ENCODE measurements at places on chromosomes 2 and 18.

DNA sequence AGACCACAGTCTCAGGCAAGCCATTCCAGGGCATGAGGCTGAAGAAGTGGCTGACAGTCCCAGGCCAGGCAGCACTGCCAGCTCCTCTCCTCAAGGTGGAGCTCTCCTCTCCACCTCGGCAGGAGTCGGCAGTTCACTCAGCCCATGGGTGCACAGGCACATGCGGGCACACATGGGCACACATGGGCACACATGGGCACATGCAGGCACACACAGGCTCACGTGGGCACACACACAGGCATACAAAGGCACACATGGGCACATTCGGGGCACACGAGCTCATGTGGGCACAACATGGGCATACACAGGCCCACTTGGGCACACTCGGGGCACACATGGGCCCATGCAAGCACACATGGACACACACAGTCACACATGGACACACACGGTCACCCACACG is 65.3 kb upstream of the TAF1B start:
- DNase-seq, result no peak

GRCh38 chr2:1236606-1237005 is 176.7 kb upstream of the TPO start:
- no peak for DNase-seq

DNA sequence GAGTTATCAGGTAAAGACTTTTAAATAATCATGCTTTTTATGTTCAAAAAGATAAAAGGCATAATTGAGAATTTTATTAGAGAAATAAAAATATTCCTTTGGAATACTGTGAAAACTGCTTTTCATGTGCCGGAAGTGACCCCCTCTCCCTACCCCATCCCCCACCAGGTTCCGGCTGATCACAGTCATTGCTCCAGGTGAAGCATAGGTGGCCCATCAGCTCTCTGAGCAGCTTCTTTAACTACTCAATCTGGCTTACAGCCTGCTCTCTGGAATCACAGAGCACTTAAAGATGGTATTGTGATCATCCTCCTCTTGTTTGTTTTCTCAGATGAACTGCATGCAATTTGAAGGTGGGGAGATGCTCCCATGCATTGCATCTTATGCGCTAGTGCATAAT is 257.7 kb downstream of the EN1 start:
- DNase-seq, result no peak

GRCh38 chr18:35547008-35547605 is 34.4 kb upstream of the GALNT1 start:
- no peak for DNase-seq

DNA sequence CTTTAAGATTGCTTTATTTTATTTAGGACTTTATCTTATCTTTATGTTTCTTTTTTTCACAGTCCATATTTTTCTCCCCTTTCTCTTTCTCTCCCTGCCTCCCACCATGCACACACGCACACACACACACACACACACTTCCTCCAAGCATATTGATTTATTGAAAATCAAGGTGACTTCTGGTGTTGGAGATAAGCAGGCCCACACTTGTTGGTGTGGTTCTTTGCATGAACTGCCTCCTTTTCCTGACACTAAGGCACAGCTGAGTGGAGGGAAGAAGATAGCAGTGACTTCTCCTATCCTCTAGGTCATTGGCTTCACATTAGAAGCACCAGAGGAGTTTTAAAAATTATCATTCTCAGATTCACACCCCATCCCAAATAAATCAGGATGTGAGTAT is 18.0 kb downstream of the TBR1 start:
- DNase-seq, result no peak

DNA sequence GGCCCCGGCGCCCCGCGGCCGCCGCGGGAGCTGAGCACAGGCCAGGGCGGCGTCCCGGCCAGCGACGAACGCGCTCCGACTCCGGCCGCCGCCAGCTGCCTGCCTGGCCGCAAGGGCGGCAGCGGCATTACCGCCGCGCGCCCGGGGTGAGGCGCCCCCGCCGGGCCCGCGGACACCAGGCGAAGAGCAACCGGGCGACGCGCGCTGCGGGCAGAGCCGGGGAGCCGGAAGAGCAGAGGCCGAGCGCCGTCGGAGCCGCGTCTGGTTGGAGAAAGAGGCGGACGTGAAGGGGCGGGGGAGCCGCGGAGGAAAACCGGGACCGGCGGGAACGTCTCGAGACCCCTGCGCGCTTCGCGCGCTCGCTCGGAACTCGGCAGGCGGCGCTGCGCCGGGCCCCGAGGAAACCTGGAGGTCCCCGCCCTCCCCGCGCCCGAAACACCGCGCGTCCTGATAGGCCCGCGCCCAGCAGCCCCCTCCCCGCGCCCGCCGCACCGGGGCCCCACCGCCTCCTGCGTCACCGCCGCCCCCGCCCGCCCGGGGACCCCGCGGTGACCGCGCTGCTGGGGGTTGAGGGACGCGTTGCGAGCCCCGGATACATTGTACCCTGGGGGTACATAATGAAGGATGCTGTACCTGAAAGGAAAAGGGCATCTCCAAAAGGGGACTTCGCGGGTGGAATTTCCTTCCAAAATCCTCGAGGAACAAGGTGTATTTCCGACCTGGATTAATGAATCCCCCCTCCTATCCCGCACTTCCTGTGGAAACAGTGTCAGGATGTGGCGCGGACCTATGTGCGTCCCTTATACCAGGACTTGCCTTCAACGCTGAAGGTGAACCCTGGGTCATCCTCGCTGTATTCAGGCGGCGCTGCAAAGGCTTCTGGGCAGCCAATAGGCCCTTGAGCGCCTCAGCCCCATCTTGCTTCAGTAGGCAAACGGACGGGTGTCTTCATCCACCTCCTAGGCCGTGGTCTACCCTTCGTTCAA is 1.0 kb upstream of the B4GALT6 start:
- peak; percentile 43 for DNase-seq

GRCh38 chr2:184504252-184504651 is 94.1 kb upstream of the ZNF804A start:
- no peak for DNase-seq

- DNase-seq, result no peak
Observed at GRCh38 chr2:10137053-10137843, 14.7 kb downstream of the RRM2 start.

DNA sequence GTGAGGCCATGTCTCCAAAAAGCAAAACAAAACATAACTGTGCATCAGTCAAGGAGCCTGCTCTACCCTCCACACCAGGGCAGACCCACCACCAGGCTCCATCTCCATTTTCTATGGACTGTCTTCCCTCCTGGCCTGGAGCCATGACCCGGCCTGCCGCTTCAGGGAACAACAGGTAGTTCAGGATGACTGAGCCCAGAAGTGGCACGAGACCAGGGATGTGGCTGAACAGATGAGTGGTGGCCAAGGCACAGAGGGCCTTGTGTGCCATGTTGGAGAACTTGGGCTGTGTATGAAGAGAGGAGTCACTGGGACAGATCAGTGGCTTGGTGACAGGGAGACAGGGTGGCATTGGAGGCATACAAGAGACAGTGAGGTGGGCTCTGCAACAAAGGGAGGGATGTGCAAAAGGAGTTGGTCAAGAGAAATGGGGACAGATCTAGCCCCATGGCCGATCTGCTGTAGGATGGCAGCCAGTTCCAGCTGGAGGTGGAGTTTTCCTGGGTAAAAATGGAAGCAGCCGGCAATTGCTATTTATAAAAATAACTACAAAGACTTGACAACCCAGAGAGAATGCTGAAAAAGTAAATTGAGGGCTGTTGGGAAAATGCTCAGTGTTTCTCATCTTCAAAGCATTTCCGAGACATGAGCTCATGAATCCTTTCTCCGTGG is 35.0 kb downstream of the TMEM177 start:
- DNase-seq, result no peak

GRCh38 chr18:63185984-63186383 is 133.6 kb downstream of the BCL2 start:
- no peak for DNase-seq

DNA sequence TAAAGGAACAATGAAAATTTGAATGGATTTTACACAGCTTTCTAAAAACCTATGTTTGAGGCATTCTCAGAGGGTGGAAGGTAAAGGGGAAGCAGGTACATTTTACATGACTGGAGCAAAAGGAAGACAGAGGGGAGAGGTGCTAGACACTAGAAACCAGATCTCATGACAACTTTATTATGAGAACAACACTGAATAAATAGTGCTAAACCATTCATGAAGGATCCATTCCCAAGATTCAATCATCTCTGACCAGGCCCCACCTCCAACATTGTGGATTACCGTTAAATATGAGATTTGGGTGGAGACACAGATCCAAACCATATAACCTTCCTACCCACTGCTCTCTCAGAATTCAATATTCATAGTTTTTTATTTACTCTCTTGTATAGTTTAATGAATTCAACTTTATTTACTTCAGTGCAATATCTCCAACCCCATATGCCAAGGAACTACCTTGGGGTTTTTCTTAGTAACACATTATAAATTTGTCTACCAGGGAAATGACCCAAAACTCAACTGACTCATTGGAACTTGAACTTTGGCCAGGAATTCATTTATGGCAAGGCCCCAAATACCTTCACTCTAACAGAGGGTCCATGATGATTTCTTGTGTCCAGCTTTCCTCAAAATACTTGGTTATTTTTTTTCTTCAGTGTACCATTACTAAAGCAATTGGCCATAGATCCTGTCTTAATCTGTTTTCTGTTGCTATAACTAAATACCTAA is 317.8 kb downstream of the GULP1 start:
- DNase-seq, result no peak

DNA sequence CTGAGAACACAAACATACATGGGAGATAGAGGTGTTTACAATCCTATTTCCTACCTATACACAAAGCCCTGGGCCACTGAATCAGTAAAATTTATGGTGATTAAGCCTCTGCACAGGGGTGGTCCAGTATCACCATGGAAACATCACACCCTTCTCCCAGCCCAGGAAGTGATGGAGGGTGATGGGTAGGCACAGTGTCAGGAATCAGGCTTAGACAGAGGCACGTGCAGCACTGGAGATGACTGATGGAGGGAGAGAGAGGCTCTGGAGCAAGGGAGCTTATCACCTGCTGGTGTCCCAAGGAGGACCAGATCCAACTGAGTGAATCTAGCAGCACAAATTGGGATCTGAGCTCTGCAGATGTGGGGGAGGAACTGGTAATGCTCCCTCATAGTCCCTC is 117.2 kb downstream of the RPIA start:
- DNase-seq, result no peak

DNA sequence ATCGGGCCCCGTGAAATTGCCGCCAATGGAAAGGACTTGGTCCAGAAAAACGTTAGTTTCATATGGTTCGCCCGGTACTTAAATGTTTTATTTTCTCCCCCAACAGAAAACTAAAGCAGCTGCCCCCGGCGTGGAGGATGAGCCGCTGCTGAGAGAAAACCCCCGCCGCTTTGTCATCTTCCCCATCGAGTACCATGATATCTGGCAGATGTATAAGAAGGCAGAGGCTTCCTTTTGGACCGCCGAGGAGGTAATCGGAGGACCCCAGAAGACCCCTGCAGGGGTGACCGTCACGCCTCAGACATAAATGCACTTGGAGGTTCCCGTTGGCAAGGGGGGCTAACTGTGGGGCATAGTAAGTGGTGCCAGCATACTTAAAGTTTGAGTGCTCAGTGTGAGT is 742 bp downstream of the RRM2 start:
- no peak for DNase-seq

DNA sequence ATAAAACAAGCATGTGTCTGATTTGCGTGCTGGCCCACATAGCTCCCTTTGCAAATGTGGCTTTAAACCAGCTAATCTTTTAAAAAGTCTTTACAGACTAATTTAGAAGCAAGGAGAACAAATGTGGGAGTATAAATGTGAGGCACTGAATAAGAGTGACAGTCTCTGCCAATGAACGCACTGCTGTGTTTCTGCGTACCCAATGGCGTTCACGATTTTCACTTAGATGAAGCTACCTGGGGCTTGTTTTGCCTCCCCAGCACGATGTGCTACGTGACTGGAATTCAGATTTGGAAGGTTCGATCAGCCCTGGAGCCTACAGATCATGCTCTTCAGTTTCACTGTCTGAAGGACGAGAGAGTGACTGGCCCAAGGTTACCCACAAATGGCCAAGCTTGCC is 10.8 kb upstream of the CRACDL start:
- DNase-seq, result no peak

DNA sequence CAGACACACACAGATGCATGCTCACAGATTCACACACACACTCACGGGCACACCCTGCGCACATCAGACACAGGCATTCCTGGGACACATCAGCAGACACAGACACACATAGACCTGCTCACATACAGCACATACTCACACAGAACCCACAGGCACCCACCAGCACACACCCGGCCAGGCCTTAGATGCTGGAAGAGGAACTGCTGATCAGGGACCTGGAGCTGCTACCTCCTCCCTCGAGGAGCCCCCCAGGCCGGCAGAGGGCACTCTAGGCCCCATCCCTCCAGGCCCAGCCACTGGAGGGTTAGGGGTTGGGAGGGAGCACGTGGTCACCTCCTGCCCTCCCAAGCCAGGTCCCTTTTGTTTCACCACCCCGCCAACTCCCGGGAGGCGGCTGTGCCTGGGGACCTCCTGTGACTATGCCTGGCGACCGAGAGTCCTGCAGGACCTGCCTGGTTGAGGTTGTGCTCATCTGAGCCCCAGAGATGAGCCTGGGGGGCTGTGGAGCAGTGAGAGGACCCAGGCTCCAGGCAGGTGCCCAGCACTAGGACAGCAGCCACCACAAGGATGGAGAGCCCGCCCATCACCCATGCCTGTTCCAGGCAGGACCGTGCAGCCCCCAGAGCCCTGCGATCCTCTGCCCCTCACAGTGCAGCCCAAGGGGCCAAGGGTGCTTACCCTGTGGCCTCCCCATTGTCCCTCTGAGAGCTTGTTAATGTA is 21.0 kb upstream of the PTMA start:
- peak; percentile 63 for DNase-seq

GRCh38 chr2:28616396-28616999 is 120.6 kb downstream of the PLB1 start:
- DNase-seq, result no peak
